ENCODE measurements at places on chromosomes 1 and 21. TPM values are rescaled to one million over a fixed set of nuclear protein-coding genes. Genes with fewer than 3 reads are reported as not detected.

GRCh38 chr21:39429445-39429844 is 16.1 kb downstream of the LCA5L start:
- DNase-seq = no peak

DNA sequence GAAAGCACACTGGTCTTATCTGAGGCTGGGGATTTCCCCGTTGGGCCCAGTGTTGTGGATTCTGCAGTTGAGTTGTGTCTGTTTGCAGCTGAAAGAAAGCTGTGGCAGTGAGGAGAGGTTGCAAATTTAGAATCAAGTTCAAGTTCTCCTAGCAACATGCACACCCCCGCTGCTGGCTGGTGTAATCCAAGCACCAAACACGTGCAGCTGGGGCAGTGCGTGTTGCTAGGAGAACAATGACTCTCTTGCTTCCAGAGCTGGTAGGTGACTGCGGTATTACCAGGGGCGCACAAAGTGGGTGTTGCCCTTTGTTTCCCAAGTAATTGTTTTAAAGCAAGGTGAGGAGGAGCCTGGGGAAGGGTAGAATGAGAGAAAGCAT is 91.5 kb downstream of the IER5 start:
- peak; percentile 24 for DNase-seq

- no peak for DNase-seq
Observed at GRCh38 chr1:55203064-55203463, 12.1 kb downstream of the USP24 start.

DNA sequence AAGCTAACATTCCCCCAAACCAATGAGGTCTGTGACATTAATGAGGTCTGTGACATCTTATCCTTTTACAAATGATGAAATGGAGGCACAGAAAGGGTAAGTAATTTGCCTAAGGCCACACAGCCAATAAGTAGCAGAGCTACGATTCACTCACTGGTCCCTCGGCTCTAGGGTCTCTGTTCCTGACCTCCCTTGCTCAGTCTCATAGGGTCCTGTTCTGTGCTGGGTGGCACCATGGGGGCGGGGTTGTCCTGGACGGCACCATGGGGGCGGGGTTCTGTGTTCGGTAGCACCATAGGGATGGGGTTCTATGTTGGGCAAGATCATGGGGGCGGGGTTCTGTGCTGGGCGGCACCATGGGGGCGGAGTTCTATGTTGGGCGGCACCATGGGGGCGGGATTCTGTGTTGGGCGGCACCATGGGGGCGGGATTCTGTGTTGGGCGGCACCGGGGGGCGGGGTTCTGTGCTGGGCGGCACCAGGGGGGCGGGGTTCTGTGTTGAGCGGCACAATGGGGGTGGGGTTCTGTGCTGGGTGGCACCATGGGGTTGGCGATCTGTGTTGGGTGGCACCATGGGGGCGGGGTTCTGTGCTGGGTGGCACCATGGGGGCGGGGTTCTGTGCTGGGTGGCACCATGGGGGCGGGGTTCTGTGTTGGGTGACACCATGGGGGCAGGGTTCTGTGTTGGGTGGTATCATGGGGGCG is 55.6 kb downstream of the CLSTN1 start:
- DNase-seq = no peak

- no peak for DNase-seq
Observed at GRCh38 chr1:62218604-62219003, 24.0 kb downstream of the L1TD1 start.

DNA sequence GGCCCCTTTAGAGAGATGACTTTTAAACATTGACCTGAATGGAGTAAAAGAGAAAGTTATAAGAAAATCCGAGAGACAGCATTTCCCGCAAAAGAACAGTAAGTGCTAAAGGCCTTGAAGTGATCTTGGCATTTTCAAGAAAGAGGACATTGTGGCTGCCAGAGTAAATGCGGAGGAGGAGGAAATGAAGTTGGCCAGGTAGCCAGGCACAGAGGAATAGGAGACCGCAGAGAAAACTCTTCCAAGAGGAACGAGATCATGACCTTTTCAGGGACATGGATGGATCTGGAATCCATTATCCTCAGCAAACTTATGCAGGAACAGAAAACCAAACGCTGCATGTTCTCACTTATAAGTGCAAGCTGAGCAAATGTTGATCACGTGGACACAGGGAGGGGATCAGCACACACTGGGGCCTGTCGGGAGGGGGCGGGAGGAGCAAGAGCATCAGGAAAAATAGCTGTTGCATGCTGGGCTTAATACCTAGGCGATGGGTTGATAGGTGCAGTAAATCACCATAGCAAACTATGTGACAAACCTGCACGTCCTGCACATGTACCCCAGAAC is 49.7 kb downstream of the EEIG2 start:
- no peak for DNase-seq

- no peak for DNase-seq
Observed at GRCh38 chr1:171017426-171017825, 73.3 kb upstream of the FMO3 start.

- no peak for DNase-seq
Observed at GRCh38 chr21:33047231-33047630, 21.5 kb downstream of the OLIG2 start.

DNA sequence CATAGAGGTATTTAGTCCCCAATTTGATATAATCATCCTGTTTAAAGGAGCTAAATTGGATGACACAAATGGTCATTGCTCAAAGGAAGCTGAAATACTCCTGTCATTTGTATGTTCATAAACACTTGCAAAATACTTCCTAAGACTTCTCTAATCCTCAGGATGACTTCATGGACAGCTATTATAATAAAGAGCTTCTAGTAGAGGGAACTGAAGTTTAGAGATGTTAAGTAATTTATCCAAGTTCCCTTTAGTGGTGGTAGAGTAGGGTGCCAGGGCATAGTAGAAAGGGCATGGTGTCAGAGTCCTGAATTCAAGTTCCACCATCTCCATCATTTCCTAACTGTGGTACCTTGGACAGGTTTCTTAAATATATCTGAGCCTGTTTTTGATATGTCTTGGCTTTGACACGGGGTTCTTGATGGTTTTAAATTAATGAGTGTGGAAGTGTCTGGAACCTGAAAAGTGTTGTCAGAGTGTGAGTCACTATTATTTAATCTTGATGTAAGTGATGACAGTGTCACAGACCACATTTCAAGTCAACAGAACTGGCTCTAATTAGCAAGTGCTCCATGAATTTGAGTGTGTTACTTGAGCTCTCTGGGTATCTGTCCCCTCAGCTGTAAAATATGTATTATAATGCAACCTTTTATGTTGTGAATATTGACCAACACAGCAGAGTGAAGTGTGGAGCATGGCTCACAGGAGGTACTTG is 12.1 kb upstream of the GBP6 start:
- no peak for DNase-seq

- DNase-seq = no peak
Observed at GRCh38 chr1:223308136-223308535, 55.8 kb downstream of the SUSD4 start.

DNA sequence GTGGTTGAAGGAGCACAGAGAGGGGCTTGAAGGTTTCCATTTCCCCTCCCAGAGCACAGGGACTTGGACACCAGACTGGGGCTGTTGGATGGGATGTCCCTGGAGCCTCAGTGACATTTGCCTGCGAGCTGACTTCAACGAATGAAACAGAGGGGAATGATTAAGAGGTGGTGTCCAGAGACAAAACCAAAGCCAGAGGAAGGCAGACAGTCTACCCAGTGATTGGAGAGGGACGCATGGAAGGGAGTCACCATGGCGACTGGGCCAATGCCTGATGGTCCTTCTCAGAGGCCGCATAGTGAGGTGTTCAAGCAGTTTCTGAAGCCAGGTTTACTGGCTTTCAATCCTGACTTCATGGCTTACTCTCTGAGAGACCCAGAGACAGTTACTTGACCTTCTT is 77.2 kb downstream of the NUF2 start:
- DNase-seq = no peak

DNA sequence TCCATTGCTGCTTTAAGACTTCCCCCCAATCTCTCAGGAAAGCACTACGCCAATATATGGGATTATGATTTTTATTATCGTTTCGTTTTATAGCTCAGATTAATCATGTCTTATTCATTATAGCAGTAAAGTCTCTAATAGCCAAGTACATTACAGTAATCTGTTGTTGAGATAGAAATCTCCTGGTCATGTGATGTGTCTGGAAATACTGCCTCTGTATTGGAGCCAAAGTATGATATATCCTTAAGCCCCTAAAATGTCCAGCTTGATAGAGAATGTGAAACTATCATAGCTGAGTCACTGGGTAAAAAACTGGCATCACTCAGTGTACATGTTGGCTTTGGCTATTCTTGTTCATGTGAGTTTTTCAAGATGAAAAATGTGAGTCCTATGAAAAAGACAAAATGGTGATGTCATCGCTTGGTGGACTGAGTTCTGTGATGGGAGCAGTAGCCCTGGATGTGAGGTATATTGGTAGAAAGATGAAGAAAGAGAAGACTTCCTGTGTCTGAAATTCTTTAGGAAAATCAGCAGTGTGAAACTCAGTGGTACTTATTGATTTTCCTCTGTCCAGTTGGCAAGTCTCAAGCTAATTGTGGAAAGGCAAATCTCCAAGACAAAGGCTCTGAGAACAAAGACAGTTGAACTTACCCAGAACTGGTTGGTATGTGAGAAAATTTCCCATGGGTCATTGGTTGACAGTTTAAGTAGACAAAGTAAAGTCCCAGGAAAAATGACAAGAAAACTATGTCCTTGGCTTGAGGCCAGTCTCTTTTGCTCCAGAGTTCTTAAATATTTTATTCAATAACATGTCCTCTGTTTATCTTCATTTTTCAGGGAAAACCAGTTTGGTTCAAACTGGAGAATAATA is 76.2 kb downstream of the BRINP2 start:
- no peak for DNase-seq

The FAM110D gene
- not detected for total RNA-seq

The CFHR4 gene
- total RNA-seq = not detected

The ACTL8 gene
- total RNA-seq = not detected

The LDLRAD1 gene
- not detected for total RNA-seq

The DNASE2B gene
- total RNA-seq = not detected

The PTPN22 gene
- 55.3 TPM for total RNA-seq

The PDZK1 gene
- not detected for total RNA-seq
